Activated CD4-positive, alpha-beta T cell treated with anti-CD3 and anti-CD28 coated beads, Interleukin-2, amount 50 U/mL, for 4 hours (primary cell): ENCODE measurements at places on chromosomes 2 and 18.

DNA sequence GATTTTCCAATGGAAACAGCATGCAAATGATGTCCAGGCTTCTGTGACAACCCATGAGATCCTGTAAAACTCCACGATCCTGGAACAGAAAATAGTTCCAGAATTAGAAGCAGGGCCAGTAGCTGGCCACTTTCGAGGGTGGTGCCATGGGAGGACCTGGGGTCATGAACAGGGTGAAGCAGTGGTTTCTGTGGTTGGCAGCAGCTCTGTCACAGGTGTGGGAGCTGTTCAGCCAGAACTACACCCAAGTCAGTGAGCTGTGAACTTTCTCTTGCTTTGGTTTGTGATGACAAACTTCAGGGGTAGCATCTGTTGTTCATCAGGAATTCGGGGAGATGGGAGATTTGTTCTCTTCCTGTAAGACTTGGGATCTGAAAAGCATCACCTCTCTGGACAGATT is 314.4 kb upstream of the NT5C1B start:
- DNase-seq: no peak

GRCh38 chr2:68319398-68320117 is at the start of gene CNRIP1:
TSS of gene CNRIP1 (minus strand) at chr2:68319949. CDS start at chr2:68319400, 549 bp downstream.
- DNase-seq: no peak

GRCh38 chr2:154699575-154699930 is 1.1 kb downstream of the KCNJ3 start:
- no peak for DNase-seq

DNA sequence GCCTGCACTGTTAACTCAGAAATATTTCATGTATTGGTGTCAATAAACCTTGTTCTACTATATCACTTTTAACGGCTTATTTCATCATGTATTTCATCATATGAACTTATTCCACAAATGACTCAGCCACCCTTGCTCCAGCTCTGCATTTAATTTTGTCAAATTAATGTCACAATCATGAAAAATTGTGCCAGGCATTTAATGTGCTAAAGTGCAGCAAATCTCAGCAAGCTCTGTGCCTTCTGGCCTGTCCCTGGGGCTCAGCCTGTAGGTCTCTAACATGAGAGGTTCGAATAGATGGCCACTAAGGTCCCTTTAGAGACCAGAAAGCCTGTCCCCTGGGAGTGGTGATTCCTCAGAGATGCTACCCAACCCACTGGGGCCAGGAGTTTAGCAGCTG is 28.6 kb downstream of the BOD1L2 start:
- DNase-seq: no peak

- DNase-seq: no peak
Observed at GRCh38 chr2:144516411-144516980, 3.4 kb downstream of the ZEB2 start.

GRCh38 chr2:165425556-165425955 is 43.9 kb upstream of the CSRNP3 start:
- DNase-seq: no peak
